ENCODE measurements at places on chromosomes 11 and 22.

GRCh38 chr22:45053094-45053493 lies 43.3 kb upstream of the PHF21B start:
- DNase-seq: no peak

DNA sequence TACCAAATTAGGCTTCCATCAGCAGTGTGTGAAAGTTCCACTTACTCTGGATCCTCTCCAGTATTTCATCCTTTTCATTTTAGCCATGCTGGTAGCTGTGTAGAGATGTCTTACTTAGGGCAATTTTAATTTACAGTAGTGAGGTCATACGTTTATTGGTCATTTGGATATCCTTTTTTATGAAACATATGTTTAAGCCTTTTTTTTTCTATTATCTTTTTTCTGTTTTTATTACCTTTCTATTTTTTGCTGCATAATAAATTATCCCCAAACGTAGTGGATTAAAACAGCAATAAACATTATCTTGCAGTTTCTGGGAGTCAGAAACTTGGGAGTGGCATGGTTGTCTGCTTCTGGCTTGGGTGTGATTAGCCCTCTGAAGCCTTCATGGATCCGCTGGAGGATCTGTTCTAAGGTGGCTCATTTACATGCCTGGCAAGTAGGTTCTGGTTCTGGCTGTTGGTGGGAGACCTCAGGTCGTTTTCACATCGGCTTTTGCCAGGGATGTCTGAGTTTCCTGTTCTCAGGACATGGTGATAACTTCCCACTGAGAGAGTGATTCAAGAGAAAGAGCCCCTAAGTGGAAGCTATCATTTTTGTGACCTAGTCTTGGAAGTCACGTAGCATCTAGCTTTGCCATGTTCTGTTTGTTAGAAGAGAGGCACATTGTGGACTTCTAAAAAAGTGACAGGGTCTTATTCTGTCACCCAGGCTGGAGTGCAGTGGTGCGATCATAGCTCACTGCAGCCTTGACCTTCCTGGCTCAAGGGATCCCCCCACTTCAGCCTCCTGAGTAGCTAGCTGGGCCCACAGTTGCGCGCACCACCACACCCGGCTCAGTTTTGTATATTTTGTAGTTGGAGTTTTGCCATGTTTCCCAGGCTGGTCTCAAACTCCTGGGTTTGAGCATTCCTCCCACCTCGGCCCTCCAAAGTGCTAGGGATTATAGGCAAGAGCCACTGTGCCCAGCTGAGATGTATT lies 38.6 kb downstream of the PPP6R3 start:
- DNase-seq: no peak

- no peak for DNase-seq
Measured at GRCh38 chr11:73965076-73965763, 14.4 kb downstream of the DNAJB13 start.

DNA sequence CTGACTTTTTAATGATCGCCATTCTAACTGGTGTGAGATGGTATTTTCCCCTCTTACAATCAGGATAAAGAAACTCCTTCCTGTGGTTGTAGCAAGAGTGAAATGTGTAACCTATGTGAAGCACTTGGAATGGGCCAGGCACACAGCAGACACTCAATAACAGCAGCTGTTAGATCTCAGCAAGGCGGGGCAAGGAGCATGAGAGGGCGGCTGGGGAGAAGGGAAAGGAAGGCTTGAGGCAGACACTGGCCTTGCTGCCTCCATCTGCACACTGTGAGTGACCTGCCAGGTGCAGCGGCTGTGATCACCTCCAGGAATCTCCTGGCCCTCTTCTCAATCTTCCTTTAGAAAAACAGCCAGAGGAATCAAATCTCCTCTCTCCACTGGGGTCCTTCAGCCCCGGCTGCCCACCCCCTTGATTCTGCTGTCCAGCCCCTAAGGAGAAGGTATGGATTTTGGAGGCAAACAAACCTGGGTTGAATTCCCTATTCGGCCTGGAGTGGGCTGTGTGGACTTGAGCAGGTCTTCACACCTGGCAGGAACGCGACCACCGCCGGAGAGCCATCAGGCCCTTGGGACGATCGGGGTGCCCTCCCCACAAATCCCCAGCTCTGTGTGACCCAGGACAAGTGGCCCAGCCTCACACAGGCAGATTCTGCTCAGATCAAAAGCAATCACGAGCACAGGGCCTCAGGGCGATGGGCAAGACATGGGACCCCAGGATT lies 49.0 kb downstream of the RPUSD4 start:
- DNase-seq: no peak

- DNase-seq: no peak
Measured at GRCh38 chr11:117601006-117601708, 195.9 kb downstream of the DSCAML1 start.

DNA sequence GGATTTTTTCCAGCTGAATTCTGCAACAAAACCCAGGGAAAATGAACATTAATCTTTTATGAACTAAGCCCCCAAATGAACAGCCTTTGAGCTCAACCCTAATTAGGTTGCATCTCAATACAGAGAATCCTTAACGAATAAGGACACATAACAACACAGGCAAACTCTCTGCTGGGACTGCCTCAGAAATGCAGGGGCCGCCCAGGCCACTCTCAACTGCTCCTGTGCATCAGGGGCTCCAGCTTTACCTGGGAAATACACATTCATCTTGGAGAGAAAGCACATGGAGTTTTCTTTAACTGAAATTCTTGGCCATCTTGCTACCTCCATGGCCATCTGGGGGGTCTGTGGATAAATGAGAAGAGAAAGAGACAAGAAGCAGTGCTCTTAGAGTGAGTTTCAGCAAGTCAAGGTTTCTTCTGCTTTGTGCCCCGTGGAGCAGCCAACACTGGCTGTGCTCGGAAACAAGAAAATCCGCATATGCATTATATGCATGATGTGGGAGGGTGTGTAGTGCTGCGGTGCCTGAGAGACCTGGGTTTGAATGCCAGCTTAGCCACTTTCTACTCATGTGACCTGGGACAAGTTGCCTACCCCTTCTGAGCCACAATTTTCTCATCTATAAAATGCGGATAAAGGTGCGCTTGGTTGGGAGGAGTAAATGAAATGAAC lies 81.9 kb upstream of the RCN1 start:
- no peak for DNase-seq

DNA sequence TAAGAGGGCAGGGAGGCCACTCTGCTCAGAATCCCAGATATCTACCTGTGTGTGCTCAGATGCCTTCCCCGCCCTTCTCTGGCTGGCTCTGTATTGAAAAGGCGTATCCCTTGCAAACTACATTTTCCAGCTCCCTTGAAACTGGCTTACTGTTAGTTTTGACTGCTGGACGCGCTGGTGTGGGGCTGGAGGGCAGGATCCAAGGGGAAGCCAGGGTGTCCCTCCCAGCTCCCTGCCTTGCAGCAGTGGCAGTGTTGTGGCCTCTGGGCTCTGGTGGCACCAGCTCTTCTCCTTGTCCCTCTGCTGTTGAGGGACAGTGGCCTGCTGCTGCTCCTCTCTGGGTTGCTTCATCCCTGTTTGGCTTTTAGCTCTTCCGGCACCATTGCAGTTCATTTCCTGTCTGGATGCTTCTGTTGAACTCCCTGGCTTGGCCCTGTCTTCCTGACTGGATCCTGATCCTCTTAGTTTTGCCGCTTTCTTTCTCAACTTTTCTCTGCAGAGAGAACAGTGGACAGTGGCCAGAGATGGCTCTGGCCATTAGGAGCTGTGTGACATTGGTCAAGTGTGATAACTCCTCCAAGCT lies 107.1 kb upstream of the PARVA start:
- no peak for DNase-seq

DNA sequence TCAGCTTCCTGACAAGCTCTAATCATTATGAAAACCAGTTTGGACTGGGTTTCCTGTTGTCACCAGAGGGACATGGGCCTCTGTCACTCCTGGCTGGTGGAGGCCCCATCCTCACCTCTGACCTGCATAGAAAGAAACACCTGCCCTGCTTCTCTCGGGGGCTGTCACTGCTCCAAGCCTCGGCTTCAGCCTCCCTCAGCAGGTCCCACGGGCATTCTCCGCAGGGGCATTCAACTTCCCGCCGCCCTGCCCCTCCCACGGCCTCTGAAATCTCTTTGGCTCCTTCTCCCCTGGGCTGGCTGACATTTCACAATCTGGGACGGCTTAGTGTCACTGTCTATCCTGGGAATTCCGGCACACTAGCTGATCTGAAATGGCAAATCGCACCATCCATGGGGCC lies 257.9 kb downstream of the CTTN start:
- DNase-seq: no peak

- no peak for DNase-seq
Measured at GRCh38 chr11:24572376-24572775, 75.5 kb downstream of the LUZP2 start.

GRCh38 chr11:32204751-32205150 lies 113.9 kb downstream of the RCN1 start:
- no peak for DNase-seq

- no peak for DNase-seq
Measured at GRCh38 chr11:62652161-62653006, 718 bp downstream of the INTS5 start.

- DNase-seq: no peak
Measured at GRCh38 chr11:117175781-117176180, 2.8 kb upstream of the SIDT2 start.

GRCh38 chr11:72675221-72675620 lies 999 bp upstream of the PDE2A start:
- no peak for DNase-seq

GRCh38 chr22:28112548-28113043 lies 193.5 kb upstream of the PITPNB start:
- DNase-seq: no peak

GRCh38 chr11:113643006-113643585 lies 63.0 kb downstream of the TMPRSS5 start:
- DNase-seq: no peak

DNA sequence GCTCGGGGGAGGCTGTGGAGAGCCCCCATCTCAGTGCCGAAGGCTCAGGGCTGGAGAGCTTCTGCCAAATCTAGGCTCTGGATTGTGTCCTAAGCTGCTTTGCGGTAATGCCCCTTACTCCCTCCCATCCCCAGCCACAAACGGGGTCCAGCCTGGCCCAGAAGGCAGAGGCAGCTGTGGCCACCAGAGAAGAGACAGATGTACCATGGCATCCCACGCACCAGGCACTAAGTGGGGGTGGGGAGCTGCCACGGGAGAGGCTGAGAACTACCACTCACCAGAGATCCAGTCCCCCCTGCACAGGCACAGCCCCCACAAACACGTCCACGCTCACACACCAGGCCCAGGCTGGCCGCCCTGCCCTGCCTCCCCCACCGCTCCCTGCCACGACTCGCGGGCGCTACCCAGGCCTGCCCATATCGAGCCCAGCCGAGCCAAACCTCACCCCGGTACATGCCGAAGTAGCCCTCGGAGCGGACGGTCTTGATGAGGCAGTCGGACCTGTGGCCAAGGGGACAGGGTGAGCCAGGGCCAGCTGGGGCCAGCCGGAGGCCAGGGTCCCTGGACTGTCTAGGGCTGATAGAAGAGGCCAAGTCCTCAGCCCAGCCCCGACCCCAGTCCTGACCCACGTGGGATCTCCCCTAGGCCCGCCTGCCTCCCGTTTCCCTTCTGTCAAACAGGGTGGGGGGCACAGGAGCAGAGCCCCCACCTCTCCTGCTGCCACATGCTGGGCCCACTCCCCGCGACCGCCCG lies 3.9 kb downstream of the SLC25A22 start:
- no peak for DNase-seq

- no peak for DNase-seq
Measured at GRCh38 chr11:106077609-106078455, at the start of gene AASDHPPT. Gene AASDHPPT, plus strand, starts transcription at chr11:106077662. Its CDS starts 49 bp downstream, at chr11:106077711.

- no peak for DNase-seq
Measured at GRCh38 chr11:6415797-6416196, 3.1 kb downstream of the APBB1 start.

GRCh38 chr22:46596032-46596441 lies 24.1 kb upstream of the GRAMD4 start:
- DNase-seq: no peak

DNA sequence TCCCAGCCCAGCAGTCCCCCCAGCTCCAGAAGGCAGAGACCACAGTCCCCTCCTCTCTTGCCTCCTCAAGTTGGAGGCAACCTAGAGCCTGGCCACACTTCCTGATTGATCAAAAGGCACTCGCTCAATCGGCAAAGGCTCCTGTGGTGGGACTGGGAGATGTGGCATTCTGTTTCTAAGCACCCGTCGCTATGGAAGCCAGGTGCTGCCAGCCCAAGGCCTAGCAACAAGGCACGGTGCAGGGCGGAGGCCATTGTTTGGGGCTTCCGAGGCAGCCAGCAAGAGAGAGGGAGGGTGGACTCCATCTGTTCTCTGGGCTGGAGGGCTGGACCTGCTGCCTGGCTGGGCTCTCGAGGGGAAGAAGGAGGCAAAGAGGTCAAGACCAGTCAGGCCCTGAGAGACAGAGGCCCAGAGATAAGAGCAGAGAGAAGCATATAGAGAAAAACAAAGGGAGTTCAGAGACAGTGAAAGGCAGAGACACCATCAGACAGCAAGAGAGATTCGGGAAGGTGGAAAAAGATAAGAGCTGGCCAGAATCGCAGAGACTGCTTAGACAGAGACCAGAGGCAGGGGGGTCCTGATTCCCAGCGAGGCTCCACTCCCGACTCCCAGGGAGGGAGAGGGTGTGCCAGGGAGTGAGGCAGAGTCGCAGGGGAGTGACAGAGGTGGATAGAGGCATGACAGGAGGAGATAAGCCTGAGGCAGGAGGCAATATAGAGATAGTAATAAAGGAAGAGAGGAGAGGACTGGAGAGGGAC lies 21.2 kb downstream of the PDE2A start:
- DNase-seq: no peak

- DNase-seq: no peak
Measured at GRCh38 chr11:9571071-9571762, 2.3 kb upstream of the WEE1 start.

- DNase-seq: no peak
Measured at GRCh38 chr11:87493516-87493915, 455.8 kb downstream of the TMEM135 start.

DNA sequence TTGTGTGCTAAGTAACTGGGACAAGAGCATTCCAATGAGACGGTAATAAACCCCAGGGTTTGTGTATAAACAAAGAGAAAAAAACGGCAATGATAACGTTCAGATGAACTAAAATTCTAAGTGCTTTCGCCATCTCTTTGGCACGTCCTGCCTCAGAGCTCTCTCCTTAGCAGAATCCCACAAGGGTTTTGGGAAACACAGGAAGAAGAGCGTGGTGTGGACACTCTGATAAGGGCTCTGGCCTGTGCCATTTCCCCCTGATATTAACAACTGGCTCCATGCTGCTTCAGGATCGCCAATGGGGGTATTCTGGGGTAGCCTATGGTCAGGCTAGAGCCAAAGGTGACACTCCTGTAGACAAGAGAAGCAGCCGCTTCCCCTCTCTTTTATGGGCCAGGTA lies 18.4 kb downstream of the ABCC8 start:
- DNase-seq: no peak

DNA sequence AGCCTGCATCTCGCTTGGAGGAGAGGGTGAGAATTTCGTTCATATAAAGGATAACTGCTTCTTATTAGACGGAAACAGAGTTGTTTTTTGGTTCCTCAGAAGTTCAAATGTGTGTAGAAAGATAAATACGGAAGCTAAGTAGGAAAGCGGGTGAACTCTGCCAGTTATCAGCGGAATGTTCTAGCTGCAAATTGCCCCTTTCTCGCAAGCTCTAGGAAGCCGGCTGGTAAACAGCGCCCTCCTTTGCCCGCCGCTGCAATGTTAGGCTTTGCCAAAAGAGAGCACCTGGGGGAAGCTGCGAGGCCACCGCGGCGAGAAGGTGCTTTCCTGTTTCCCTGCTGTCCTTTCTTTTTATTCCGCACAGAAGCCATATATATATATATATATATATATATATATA lies 67.0 kb downstream of the IGLL5 start:
- no peak for DNase-seq
